Uterus (tissue), 4 donors: ENCODE measurements at places on chromosomes 3 and 15. TPM values are rescaled to one million over a fixed set of nuclear protein-coding genes. Genes with fewer than 3 reads are reported as not detected.

Gene ABHD5
- total RNA-seq: 12.9 TPM

DNA sequence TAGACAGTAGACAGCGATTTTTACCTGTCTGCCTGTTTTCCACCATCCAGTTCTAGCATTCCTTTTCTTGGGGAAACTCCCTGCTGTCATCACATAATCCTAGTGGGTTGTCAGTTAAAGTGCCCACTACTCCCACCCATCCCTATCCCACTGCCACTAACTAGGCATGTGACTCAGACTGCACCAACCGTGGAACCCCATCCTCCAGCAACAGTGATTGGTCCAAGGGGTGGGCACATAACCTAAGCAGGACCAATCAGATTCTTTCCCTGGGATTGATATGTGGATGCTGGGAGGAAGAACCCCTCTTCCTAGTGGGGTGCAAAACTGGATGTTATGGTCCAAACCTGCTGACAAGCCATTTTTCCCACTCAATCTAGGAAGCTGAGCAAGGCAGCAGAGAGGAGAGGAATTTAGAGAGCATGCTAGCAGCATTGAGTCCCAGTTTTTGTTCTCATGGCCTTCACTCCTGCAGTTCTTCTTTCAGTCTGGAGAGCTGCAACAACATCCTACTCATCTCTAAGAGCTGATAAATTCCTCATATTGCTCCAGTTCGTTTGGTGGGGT is 3.9 kb upstream of the INSYN1 start:
- H3K36me3 ChIP-seq: no peaks in the 10 kb centered on the region
- no peak for DNase-seq
- no peak overlapping the region for H3K27ac ChIP-seq
- no peak overlapping the region for H3K4me3 ChIP-seq
- no peaks in the 10 kb centered on the region for H3K27me3 ChIP-seq

GRCh38 chr15:70358871-70359647 is 261.3 kb upstream of the TLE3 start:
- no peaks in the 10 kb centered on the region for H3K4me1 ChIP-seq
- no peaks in the 10 kb centered on the region for H3K27me3 ChIP-seq
- DNase-seq: no peak
- no peak overlapping the region for H3K4me3 ChIP-seq
- H3K36me3 ChIP-seq: no peaks in the 10 kb centered on the region

GRCh38 chr15:96268442-96269204 is 61.9 kb upstream of the NR2F2 start:
- H3K36me3 ChIP-seq: no peaks in the 10 kb centered on the region
- H3K4me1 ChIP-seq: no peaks in the 10 kb centered on the region
- no peaks in the 10 kb centered on the region for H3K27me3 ChIP-seq
- H3K4me3 ChIP-seq: no peak overlapping the region

DNA sequence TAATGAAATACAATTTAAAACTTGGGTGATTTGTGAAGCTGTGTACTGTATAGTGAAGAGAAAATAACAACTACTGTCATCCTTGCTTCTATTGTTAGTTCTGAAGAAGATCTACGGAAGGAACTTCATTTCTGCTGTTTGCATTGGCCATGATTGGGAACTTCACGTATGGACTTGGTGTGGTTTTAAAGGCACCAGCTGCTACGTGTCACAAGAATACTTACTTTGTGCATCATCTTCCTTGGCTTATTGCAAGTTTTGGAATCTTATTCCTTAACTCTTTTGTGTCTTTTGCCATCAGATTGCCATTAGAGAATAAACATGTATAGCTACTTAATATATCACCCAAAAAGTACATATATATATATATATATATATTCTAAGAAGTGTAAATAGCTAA is 75.0 kb upstream of the VEPH1 start:
- no peaks in the 10 kb centered on the region for H3K4me1 ChIP-seq
- no peak overlapping the region for H3K27ac ChIP-seq
- no peak overlapping the region for H3K4me3 ChIP-seq
- no peak for DNase-seq
- peaks cover 2% of the 10 kb centered on the region for H3K36me3 ChIP-seq

Gene PAQR9
- total RNA-seq: not detected

DNA sequence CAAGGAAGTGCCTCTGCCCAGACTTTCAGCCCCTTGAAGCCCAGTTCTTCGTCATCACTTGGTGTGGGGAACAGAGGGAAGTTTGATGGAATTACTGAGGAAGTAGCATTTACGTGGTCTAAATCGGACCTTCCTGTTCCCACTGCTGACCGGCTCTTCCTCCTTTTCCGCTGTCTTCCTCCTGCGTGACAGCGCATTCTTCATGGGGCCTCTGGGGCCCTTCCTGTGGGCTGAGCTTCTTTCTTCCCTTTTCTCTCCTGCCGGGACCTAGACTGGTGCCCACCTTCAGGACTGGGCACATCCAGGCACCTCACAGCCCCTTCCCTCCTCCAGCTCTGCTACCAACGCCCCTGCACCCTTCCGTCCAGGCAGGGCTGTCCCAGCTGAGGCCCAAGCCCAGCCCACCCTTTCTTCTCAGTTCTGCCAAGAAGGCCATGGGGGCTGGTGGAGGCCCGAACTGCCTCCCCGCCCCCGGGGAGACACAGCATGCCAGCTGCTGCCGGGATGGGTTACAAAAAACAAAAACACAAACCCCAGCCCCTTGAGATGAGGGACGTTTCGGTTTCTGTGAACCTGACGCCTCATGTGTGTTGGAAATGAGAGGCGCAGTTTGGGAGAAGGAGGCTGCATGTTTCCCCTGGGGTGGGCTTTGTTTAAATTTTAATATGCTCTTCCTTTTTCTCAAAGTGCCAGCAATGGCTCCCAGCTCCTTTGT is 19.1 kb downstream of the ZNF710 start:
- DNase-seq: no peak
- H3K27ac ChIP-seq: no peak overlapping the region
- H3K27me3 ChIP-seq: no peaks in the 10 kb centered on the region
- H3K4me3 ChIP-seq: no peak overlapping the region

GRCh38 chr3:119562307-119562961 is 3.0 kb upstream of the CD80 start:
- no peaks in the 10 kb centered on the region for H3K36me3 ChIP-seq
- no peak overlapping the region for H3K4me3 ChIP-seq
- no peaks in the 10 kb centered on the region for H3K27me3 ChIP-seq
- no peaks in the 10 kb centered on the region for H3K4me1 ChIP-seq

GRCh38 chr3:11211531-11212298 is 57.4 kb downstream of the HRH1 start:
- H3K4me1 ChIP-seq: peaks cover 3% of the 10 kb centered on the region
- peak overlapping the region; percentile 5 for H3K27ac ChIP-seq
- no peak overlapping the region for H3K4me3 ChIP-seq
- peak; percentile 46 for DNase-seq
- no peaks in the 10 kb centered on the region for H3K36me3 ChIP-seq
- H3K27me3 ChIP-seq: no peaks in the 10 kb centered on the region

Gene VGLL3
- 27.1 TPM for total RNA-seq
